ENCODE measurements at places on chromosomes 13 and 19.

GRCh38 chr13:91724591-91724990 is 326.2 kb downstream of the GPC5 start:
- DNase-seq = no peak

DNA sequence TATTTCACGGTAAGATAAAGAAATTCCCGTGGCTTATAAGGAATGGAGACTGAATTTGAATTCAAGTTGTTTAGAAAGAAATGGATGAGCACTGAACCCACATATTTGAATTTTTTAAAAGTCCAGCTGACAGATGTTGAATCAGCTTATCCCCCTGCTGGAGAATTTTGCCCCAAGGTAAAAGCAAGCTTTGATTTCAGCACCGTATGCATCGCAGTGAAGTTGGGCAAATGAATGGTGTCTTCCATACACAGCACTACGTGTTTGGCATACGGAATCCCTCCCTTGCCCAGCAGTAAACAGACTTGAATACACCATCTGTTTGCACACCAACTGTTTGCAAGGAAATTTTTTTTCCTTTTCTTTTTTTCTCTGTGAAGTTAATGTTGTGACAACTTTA is 77.5 kb upstream of the PEG3 start:
- no peak for DNase-seq

DNA sequence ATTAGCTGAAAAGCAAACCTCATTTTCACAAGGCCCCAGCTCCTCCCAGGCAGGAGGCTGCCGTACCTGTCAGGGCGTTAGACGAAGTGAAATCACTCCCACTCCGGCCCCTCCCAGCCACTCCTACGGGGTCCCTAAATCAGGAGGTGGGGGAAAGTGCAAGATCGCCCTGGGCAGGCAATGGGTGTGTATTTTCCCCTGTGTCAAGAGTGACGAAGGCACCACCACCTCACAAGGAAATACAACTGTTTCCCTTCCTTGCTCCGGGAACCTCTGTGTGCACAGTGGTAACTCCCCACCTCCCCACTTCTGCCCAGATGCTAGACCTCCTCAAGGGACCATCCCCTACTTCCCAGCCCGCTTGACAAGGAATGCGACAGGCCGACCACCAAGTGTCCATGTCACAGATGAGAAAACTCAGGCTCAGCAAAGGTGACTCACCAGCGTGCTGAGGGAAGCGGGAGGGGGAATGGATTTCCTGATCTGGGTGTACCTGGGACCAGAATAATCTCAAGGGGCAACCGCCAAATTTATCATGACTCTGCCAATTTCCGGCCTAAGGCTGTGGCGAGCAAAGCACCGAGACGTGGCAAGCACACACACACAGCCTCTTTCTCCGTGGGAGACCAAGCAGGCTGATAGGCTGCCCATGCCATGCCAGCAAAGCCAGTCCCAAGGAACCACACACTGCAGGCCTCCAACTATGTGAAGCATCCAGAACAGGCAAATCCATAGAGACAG is 7.3 kb downstream of the PPP6R1 start:
- DNase-seq = no peak

DNA sequence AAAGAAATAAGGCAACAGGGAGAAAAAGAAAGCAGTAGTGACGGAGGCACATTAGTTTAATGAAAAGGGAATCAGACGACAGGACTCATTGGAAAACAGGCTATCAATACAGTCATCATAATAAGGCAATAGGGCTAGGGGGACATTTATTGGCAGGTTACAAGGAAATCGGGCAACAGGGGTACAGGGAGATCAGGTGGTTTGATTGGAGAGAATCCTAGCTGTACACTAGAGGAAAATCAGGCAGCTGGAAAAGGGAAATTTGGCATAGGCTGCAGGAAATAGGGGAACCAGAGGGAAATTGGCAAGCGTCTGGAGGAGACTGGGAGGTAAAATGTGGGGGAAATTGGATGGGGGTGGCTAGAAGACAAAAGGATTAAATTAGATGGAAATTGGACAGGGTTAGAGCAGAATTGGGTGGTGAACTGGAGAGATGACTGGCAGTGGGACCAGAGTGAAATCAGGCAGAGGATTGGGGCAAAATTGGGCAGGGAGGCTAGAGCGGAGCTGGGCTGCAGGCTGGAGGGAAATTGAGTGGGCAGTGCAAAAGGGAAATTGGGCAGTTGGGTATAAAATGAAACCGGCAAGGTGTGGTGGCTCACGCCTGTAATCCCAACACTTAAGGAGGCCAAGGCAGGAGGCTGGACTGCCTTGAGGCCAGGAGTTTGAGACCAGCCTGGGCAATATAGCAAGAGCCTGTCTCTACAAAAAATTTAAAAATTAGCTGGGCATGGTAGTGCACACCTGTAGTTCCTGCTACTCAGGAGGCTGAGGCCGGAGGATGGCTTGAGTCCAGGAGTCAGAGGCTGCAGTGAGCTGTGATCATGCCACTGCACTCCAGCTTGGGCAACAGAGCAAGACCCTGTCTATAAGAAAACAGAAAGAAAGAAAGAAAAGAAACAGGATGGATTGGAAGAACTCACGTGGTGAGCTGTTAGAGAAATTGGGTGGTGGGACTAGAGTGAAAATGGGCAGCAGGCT is 7.4 kb downstream of the LRFN3 start:
- DNase-seq = no peak

DNA sequence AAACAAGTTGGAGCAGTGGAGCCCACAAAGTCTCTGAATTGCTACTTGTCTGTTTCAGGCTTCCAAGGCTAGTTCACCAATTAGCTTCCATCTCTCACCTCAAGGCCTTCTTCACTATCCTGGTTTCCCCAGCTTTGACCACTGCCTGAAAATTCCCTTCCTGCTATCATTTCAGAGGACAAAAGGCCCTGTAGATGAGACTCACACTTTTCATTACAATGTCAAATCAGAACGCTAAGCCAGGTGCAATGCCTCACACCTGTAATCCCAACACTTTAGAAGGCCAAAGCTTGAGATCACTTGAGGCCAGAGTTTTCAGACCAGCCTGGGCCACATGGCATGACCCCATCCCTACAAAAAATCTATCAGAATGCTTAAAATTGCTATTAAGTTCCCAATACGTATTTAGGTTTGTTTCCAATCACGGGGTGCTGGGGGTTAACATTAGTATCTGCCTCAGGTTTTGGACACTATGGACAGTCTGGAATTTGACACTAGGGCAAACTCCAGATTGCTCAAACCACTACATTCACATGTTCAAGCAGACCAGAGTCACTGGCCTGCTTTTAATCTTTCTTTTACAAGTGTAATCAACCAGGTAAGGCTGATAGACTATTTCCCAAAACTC is 5.5 kb downstream of the TPT1 start:
- no peak for DNase-seq

- DNase-seq = no peak
Measured at GRCh38 chr13:79404985-79405384, 1.1 kb downstream of the RBM26 start.

- no peak for DNase-seq
Measured at GRCh38 chr13:31982124-31982523, 49.5 kb upstream of the FRY start.

- DNase-seq = no peak
Measured at GRCh38 chr13:43994999-43995859, 115.5 kb downstream of the LACC1 start.

GRCh38 chr13:78599645-78600279 is 3.6 kb downstream of the POU4F1 start:
- DNase-seq = no peak

DNA sequence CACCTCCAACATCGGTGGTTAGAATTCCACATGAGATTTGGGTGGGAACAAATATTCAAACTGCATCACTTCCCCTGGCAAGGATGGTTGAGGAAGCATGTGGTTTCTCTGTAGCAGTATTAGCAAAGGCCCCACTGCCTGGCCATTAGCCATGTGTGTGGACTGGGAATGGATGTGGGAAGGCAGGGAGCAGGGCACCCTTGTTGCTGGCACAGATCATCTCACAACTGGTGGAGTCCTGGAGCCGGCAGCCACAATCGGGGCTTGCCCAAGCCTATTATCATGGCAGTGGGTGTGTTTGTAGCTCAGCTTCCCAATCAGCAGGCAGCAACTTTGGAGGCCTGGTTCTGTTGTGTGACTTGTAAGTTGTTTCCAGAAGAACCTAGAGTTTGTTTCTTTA is 391.9 kb downstream of the DLEU7 start:
- no peak for DNase-seq

GRCh38 chr13:78593652-78594455 is 9.5 kb downstream of the POU4F1 start:
- no peak for DNase-seq

- DNase-seq = no peak
Measured at GRCh38 chr13:113157206-113157928, 1.1 kb upstream of the PROZ start.

DNA sequence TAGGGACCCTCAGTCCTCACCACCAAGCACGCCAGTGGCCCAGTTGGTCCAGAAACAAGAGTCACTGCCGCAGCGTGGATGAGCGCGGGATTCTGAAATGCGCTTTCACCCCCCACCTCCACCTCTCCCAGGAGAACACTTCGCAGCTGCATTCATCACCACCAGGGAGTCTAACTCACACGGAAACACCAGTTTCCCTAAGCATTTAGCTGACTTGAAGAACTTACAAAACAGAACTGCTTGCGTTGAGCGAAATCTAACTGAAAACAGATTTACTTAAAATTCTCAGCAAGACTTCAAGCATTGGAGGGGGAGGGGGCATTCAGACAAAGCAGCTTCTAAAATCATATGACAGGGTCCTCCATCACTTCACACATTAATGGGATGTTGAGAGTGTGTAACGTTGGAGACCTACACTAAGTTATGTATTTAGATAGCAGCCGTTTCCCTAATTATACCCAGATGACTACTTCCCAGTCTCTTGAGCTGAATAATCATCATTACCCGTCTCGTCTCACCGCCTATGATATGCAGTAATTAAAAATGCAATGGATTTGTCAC is 258.2 kb upstream of the IRS2 start:
- no peak for DNase-seq

All from HAP-1 (cell line).